ENCODE measurements at places on chromosomes 3 and 15. TPM values are rescaled to one million over a fixed set of nuclear protein-coding genes. Genes with fewer than 3 reads are reported as not detected.

GRCh38 chr3:111724694-111725093 is 129.5 kb upstream of the ZBED2 start:
- no peak for DNase-seq

DNA sequence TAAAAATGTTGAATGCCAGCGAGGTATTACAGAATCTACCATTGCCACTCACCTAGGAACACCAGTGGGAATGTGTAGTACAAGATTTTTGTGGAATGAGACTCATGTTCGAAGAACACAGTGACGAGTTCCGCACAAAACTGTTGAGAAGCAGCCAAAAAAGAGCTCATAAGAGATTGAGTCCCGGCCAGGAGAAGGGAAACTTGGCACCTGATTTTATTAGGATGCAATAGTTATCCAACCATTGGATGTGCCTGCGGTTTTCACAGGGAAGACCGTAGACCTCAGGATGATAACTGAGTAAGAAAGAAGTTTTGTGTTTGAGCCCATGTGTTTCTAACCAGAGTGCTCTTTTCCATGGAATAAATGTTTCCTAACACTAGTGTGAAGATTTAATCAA is 88.9 kb downstream of the PTPRG start:
- DNase-seq = peak; percentile 89

MEX3B gene
- total RNA-seq = 6.4 TPM

TNNC1 gene
- 1.3 TPM for total RNA-seq

FOXB1 gene
- not detected for total RNA-seq

Measured in fibroblast of villous mesenchyme (primary cell).